ENCODE measurements at places on chromosomes 11 and 22. TPM values are rescaled to one million over a fixed set of nuclear protein-coding genes. Genes with fewer than 3 reads are reported as not detected.

DNA sequence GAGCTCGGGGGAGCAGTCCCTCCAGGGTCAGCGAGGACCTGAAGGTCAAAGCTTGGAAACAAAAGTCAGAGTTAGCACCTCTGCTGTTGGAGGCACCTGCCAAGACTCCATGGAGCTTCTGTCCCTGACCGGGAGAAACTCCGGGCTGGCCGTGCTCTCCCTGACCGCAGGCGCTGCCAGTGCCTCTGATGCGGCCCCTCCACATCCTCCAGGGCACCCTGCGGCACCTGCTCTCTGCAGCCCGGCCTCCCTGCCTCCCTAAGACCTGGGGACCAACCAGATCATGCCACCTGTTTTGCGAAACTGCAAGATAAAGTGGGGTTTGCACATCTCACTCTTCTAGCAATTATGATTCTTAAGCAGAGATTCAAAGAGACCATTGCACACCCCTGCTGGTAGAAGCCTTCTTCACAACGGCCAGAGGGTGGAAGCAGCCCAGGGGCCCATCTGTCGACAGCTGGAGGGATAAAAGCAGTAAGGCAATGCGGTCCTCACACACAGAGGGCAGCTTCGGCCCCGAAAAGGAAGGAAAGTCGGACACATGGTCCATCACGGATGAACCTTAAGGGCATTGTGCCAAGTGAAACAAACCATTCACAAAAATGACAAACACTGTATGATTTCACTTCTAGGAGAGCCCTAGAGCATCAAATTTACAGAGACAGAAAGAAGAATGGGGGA is 477.1 kb downstream of the BRD1 start:
- no peak for DNase-seq
- H3K4me1 ChIP-seq, result no peaks in the 10 kb centered on the region
- no peak overlapping the region for H3K27ac ChIP-seq
- no peaks in the 10 kb centered on the region for H3K36me3 ChIP-seq
- no peak overlapping the region for H3K4me3 ChIP-seq

GRCh38 chr11:11937433-11937832 is 71.0 kb downstream of the DKK3 start:
- H3K4me3 ChIP-seq, result no peak overlapping the region
- peaks cover 3% of the 10 kb centered on the region for H3K4me1 ChIP-seq
- no peak overlapping the region for H3K27ac ChIP-seq
- H3K27me3 ChIP-seq, result no peaks in the 10 kb centered on the region
- H3K36me3 ChIP-seq, result no peaks in the 10 kb centered on the region

DNA sequence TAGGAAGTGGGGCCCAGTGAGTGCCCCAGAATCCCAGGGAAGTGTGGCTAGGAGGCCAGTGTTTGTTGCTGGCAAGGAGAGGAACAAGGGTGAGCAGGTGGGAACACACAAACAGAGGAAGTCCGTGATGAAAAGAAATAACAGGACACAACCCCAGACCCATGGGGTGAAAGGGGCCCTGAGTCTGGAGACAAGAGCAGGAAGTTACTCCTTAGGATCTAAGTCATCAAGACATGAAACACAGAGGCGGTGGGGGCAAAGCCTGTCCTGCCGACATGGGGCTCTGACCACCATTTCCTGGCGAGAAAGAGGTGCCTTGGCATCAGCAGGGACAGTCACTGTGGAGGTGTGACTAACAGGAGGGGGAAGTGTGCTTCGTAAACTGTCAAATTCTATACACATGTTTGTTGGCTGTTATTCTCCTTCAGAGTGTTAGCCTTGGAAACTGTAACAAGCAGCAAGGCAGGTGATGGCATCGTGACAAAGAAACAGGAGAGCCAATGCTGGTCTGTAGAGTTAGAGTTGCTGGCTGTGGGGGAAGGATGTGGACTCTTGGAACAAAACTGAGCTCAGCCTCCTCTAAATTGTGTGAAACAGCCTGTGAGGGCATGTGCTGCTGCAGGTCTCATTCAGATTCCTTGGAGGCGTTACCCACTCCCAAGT is 21.7 kb downstream of the CHST1 start:
- no peak overlapping the region for H3K27ac ChIP-seq
- H3K36me3 ChIP-seq, result no peaks in the 10 kb centered on the region
- H3K4me3 ChIP-seq, result no peak overlapping the region
- no peaks in the 10 kb centered on the region for H3K4me1 ChIP-seq
- no peaks in the 10 kb centered on the region for H3K27me3 ChIP-seq

GRCh38 chr22:25896098-25896497 is 154.1 kb downstream of the MYO18B start:
- DNase-seq, result no peak
- H3K27ac ChIP-seq, result no peak overlapping the region
- no peaks in the 10 kb centered on the region for H3K4me1 ChIP-seq
- no peak overlapping the region for H3K4me3 ChIP-seq
- no peaks in the 10 kb centered on the region for H3K36me3 ChIP-seq
- H3K27me3 ChIP-seq, result no peaks in the 10 kb centered on the region

CBX7 gene
- total RNA-seq, result 14.7 TPM

PTGDR2 gene
- total RNA-seq, result 0.26 TPM

NUDT8 gene
- total RNA-seq, result 5.0 TPM

ZNF70 gene
- 2.8 TPM for total RNA-seq

TRPC6 gene
- total RNA-seq, result 1.5 TPM

CTSW gene
- total RNA-seq, result not detected

DHCR7 gene
- total RNA-seq, result 148 TPM
